ENCODE measurements at places on chromosomes 1 and 21. TPM values are rescaled to one million over a fixed set of nuclear protein-coding genes. Genes with fewer than 3 reads are reported as not detected.

Gene GPR25
- not detected for total RNA-seq

Gene DNAJC28
- total RNA-seq: 5.7 TPM

DNA sequence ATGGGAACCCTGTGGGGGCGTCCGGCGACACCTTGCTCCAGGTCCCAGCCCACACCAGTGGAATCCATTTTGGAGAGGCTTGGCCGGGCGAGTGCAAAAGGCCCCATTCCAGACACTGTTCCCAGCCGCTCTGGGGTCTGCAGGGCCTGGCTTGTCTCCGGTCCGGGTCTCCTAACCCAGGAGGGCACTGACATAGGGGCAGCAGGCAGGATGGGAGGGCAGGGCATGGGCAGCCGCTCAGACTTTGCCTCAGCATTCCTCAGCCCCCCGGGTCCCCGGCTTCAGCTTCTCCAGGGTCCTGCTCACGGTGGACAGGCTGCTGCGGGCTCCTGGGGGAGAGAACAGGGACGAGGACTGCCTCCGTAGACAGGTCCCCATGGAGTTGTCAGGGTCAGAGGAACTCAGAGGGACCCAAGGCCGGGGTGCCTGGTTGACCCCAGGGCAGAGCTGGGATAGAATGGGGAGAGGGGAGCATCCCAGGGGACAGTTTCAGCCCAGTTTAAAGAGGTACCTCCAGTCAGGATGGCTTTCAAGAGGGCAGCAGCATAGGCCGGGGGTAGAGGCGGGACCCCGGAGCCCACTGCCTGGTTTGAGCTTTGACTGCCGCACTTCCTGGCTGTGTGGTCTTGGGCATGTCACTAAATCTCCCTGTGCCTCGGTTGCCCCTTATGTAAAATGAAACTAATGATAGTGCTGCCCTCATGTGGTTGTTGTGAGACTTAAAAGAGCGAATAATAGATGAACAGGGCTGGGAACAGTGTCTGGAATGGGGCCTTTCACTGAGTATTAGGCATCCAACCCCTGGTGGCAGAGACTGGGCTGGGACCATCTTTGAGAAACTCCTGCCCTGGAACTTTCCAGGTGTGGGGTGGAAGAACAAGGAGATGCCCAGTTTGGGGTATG lies 3.7 kb downstream of the KNCN start:
- DNase-seq: no peak

- no peak for DNase-seq
These were observed 37.9 kb downstream of the FABP3 start for GRCh38 chr1:31335007-31335406.

DNA sequence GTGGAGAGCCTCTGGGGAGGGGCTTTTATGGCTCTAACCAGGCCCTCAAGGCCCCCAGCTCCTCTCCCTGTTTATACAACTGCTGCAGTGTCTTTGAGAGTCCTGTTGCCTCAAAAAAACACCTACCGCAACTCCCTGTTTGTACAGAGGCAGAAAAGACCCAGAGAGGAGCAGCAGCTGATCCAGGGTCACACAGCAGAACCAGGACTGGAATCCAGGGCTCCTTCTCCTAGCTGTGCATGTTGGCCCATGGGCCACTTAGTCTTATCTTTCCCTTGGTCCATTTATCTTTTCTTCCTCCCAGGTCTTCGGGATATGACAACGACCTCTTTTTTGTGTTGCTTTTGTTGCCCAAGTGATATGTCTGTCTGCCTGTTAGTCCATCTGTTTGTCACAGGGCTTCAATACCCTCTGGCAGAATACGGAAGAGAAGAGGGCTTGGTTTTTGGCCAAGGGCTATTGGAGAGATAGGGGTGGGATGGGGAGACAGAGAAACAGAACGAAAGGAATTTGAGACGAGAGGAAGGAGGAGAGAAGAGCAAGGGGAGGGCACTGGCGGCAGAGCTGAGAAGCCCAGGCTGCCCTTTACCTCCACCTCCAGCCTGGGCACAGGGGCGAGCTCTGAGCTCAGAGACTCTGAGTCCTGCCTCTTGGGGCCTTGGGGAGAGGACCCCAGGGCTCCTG lies 33.5 kb upstream of the WASF2 start:
- no peak for DNase-seq

GRCh38 chr21:46122758-46123683 lies 25.1 kb downstream of the COL6A2 start:
- DNase-seq: no peak

GRCh38 chr1:1080122-1080757 lies 6.1 kb upstream of the RNF223 start:
- peak; percentile 78 for DNase-seq

Measured in Right ventricle myocardium superior (tissue), 1 donor.